ENCODE measurements at places on chromosomes 11 and 22. TPM values are rescaled to one million over a fixed set of nuclear protein-coding genes. Genes with fewer than 3 reads are reported as not detected.

DGAT2 gene
- 2.0 TPM for total RNA-seq

CHRDL2 gene
- total RNA-seq = not detected

SLC22A9 gene
- not detected for total RNA-seq

LINC01488 gene
- total RNA-seq = not detected

DDIAS gene
- 4.9 TPM for total RNA-seq

SCN3B gene
- total RNA-seq = 1.2 TPM

AIFM3 gene
- 0.69 TPM for total RNA-seq

OR51E2 gene
- total RNA-seq = not detected

TSPAN32 gene
- total RNA-seq = not detected

OR4D5 gene
- total RNA-seq = 0.17 TPM

KCNK4 gene
- not detected for total RNA-seq

PKNOX2 gene
- 0.37 TPM for total RNA-seq

Measured in mammary epithelial cell (primary cell).